ENCODE measurements at places on chromosomes 7 and 10.

DNA sequence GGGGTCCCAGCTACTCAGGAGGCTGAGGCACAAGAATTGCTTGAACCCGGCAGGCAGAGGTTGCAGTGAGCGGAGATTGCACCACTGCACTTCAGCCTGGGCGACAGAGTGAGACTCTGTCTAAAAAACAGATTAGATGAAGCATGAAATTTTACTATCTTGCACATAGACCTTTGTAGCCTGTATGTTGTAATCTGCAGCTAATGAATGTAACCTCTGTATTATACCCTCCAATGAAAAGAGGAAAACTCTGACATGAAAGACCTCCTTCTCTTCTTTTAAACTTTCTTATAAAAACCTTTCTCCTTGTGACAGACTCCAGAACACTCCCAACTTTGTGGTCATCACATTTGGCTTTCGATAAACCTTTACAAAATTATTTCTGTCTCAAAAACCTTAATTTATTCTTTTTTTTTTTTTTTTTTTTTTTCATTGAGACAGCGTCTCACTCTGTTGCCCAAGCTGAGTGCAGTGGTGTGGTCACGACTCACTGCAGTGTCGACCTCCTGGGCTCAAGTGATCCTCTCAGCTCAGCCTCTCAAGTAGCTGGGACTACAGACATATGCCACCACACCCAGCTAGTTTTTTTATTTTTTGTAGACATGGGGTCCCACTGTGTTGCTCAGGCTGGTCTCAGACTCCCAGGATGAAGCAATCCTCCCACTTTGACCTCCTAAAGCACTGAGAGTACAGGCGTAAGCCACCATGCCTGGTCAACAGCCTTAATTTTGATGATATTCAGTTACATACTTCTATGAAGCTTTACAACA, 97.4 kb downstream of the SVOPL start:
- DNase-seq = no peak

- no peak for DNase-seq
These were observed 30.6 kb downstream of the POR start for GRCh38 chr7:75945297-75946168.

GRCh38 chr10:30346615-30347014, 2.5 kb downstream of the MTPAP start:
- DNase-seq = no peak

DNA sequence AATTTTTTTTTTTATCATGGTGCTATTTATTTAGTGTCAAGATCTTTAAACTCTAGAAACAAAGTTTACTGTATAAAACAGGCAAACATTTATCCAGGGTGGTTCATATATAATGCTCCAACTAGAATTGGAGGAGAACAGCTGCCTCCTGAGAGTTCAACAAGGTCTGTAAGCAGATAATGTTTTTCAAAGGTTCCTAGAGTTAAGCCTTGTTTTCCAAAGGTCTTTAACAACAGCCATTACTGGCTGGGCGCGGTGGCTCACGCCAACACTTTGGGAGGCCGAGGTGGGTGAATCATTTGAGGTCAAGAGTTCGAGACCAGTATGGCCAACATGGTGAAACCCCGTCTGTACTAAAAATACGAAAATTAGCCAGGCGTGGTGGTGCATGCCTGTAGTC, 316.7 kb downstream of the CCDC3 start:
- no peak for DNase-seq

DNA sequence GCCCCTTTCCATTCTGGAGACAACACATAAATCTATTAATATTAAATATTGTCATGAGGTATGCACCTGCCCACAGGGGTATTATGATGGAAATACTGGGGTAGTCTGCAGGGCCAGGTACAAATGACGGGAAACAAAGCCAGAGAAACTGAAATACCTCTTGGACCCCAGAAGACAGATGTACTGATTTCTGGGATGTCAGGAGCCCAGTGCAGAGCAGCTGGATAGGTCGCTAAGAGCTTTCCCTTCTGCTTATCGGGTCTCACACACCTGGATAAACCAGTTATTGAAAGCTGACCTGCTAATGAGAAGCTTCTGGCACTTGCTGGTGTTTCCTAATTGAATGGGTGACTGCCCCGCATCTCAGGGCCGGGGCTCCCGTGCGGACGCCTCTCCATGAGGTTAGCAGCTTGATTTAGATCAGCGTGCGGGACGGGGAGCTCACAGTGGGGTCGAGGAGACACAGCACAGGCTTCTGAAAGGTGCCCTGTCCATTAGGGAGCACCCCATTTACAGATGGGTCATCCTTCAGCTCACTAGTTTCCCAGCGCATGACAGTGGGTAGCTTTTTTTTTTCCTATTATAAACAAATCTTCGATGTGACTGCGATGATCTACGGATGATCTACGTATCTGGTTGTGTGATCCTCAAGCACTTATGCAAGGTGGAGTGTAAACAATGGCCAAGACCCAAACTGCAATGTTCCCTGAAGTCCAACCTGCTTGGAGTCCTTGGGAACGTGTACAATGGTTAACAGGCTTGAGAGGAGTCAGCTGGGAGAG, 1.5 kb upstream of the INSIG1 start:
- DNase-seq = no peak

DNA sequence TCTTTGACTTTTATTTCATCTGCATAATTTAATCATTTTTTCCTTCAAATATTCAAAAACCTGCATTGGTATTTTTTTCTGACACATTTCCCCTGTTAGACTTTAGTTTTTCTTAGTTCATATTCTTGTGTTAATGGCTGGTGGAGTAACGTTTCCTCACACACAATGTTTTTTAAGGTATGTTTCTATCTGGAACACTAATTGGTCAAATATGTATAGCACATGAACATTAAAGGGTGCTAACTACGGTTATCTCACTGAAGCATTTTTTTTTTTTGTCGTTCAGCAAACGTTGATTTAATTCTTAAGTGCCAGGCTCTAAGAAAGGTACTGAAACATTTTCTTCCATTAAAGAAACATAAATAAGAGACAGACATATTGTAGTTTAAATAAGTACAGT, 87.7 kb downstream of the PTPRZ1 start:
- no peak for DNase-seq

GRCh38 chr10:102783568-102783967, 39.8 kb downstream of the WBP1L start:
- no peak for DNase-seq

- DNase-seq = no peak
These were observed 361.9 kb downstream of the GLRX3 start for GRCh38 chr10:130498042-130498441.

DNA sequence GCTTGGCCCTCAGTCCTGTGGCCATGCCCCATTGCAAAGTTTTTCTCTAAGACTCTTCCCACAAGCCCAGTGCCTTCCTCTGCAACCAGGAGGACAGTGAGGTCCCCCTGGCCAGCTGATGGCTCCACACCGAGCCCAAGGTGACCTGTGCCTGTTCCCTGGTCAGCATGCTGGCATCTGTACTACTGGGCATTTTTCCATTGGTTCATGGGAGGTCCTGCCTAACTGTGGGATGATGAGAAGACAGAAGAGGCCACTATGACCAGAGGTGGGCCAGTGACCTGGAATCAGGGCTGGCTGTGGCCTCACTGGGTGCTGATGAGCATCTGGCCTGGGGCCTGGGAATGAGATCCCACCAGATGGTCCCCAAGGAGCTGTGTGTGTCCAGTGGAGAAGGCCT, 20.2 kb downstream of the CALML3 start:
- DNase-seq = no peak

DNA sequence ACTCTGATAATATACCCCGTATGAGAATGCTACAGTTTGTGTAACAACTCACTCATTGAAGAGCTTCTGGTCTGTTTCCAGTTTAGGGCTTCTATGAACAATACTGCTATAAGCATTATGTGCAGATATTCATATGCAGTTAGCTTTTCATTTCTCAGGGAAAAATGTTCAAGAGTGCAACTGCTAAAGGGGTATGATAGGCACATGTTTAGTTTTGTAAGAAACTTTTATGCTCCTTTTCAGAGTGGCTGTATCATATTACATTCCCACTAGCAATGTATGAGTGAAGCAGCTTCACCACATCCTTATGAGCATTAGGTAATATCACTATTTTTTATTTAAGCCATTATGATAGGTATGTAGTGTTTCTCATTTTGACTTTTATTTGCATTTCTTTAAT, 182.6 kb upstream of the CXCL12 start:
- no peak for DNase-seq

DNA sequence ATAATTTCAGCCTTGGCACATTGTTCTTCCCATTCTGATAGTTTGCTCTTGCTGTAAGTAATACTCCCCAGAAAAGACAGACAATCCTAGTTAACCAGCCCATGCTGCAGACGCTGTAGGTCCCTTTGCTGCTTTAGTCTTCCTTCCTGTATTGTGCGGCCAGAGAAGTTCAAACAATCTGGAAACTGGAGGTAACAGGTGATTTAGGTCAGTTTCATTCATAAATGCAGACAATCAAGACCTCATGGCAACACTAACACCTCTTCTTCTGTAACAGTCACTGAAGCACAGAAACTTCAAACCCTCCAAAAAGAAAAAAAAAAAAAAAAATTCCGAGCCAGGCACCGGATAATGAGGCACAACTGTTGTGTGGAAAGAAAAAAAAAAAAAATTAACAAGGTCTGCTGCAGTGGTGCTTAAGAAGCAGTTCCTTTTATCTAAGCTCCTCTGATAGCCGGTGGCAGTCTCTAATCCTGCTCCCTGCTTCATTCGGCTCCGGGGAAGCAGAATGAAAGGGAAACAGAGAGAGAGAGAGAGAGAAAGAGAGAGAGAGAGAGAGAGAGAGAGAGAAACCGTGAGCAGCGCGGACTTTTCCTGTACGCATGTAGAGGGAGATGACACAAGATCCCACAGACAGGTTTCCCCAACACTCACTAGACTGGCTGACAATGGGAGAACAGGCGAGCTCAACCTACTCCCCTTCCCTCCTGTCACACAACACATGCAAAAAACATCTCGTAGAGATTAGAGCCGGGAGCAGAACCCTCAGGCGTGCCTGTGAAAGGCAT, at the start of gene SEMA3A:
Gene SEMA3A (minus strand): TSS at position 306 of the 788 bp plus-strand sequence. CDS start 203 bp downstream, at position 103.
- DNase-seq = no peak

GRCh38 chr10:37754538-37755323, 102.7 kb downstream of the ZNF248 start:
- no peak for DNase-seq

DNA sequence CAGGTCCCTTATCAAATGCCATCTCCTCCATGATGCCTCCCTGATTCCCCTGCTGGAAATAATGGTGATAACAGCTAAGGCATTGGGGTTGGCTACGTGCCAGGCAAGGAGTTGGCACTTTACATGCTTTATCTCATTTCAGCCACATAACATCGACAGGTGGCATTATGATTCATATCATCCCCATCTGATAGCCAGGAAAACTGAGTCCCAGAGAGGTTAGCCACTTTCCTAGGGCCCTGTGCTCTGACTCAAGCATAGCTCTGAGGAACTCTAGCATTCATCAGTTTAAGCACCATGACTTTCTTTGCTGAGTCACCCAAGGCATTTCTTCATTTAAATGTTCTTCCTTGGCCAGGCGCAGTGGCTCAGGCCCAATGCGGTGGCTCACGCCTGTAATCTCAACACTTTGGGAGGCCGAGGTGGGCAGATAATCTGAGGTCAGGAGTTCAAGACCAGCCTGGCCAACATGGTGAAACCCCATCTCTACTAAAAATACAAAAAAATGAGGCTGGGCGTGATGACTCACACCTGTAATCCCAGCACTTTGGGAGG, 6.6 kb downstream of the LEP start:
- DNase-seq = no peak

DNA sequence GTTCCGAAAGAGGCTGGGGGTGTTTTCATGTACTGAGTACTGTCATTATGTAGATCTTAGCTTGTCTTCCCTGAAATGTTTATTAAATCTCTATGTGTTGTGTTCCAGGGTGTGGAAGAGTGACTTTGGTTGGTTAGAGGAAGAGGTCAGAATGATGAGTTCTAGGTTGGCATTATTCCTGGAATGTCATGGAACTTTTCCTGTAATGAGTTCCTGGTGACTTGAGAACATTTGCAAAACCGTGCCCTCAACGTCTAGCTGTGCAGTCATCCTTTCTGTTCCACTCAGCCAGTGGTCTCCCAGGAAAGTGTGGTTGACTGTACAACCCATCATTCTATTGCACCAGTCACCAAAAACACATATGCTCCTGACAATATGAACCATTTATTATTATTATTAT, 129.6 kb downstream of the BICC1 start:
- no peak for DNase-seq

DNA sequence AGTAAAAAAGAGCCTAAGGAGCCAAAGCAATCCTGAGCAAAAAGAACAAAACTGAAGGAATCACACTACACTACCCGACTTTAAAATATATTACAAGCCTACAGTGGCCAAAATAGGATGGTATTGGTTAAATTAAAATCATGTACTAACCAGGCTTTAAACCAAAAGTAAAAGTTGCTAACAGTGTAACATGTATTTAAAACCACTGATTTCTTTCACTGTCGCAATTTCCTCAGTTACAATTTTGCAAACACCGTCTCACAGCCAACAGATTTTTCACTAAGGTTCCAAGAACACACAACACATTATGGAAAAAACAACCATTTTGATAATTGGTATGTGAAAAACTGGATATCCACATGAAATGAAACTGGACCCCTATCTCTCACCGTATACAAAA, 74.0 kb downstream of the JMJD1C start:
- DNase-seq = no peak

DNA sequence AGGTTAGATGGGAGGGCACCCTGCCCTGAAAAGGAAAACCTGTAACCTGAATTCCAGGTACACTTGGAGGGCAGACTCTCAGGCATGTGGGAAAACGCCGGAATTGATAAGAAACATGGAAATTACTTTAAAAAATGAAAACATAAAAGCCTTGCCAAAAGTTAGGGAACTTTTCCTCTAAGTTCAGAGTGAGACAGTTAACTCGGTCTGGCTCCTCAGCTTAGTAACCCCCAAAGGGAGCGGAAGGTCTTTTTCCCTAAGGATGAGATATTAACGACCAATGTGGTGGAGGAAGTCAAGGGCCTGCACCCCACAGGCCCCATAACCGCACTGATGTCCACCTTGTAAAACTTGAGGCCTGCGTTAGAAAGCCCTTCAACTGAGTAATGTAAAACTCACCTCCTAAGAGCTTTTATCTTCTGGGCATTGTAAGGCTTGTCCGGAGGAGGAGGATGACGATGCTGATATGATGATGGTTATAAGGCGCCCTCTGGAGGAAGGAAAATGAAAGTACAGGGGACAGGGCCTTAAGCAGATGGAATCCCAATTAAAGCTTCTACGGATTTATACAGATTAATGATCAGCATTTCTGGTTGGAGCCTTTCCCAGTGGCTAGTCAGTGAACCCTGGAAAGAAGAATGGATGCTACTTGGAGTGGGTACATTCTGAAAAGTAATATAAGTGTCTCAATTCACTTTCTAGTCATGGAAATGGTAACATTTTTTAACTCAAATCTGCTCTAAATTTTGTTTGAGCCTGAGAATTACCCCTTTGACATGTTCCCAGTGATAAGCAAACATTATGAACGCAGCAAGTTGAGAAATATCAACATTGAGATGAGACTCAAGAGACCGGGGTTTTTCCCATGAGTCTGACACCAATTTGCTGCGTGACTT, 694 bp downstream of the COL1A2 start:
- DNase-seq = no peak

- no peak for DNase-seq
These were observed 88.6 kb downstream of the USP6NL start for GRCh38 chr10:11522821-11523245.

GRCh38 chr10:125631806-125632205, 51.2 kb downstream of the TEX36 start:
- DNase-seq = no peak

Data from stimulated activated CD8-positive, alpha-beta memory T cell treated with anti-CD3 and anti-CD28 coated beads, Interleukin-2, amount 100 ng/mL, for 1 hour (primary cell).